ENCODE measurements at places on chromosomes 5 and 9.

DNA sequence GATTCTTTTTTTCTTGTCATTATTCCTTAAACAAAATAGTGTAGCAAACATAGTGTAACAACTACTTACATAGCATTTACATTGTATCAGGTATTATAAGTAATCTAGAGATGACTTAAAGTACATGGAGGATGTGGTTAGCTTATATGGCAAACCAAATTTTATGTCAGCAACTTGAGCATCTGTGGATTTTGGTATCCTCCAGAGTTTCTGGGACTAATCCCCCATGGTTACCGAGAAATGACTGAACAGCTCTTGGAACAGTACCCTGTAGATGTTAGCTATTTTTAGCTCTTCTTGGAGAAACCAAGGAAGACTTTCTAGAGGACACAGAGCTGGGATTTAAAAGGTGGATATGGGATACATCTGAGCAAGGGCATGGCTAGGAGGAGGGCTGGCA, 157.6 kb upstream of the KLF4 start:
- no peak for DNase-seq

GRCh38 chr5:159230657-159231056, 21.3 kb upstream of the RNF145 start:
- no peak for DNase-seq

- DNase-seq = no peak
These were observed 742 bp upstream of the WNK2 start for GRCh38 chr9:93183131-93183662.

- no peak for DNase-seq
These were observed 56.4 kb upstream of the ISL1 start for GRCh38 chr5:51326844-51327243.

GRCh38 chr5:61287474-61287873, 44.6 kb upstream of the ZSWIM6 start:
- no peak for DNase-seq

GRCh38 chr5:15702102-15702501, 202.1 kb downstream of the FBXL7 start:
- no peak for DNase-seq
